CD4-positive, alpha-beta T cell treated with Interleukin-1 beta for 1 hour (primary cell): ENCODE measurements at places on chromosomes 5 and 9.

DNA sequence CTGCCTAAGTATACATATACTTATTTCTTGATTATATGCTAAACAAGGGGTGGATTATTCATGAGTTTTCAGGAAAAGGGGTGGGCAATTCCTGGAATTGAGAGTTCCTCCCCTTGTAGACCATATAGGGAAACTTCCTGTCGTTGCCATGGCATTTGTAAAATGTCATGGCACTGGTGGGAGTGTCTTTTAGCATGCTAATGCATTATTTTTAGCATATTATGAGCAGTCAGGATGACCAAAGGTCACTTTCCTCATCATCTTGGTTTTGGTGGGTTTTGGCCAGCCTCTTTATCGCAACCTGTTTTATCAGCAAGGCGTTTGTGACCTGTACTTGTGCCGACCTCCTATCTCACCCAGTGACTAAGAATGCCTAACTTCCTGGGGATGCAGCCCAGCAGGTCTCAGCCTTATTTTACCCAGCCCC, 80.9 kb downstream of the ALDH7A1 start:
- DNase-seq, result no peak

DNA sequence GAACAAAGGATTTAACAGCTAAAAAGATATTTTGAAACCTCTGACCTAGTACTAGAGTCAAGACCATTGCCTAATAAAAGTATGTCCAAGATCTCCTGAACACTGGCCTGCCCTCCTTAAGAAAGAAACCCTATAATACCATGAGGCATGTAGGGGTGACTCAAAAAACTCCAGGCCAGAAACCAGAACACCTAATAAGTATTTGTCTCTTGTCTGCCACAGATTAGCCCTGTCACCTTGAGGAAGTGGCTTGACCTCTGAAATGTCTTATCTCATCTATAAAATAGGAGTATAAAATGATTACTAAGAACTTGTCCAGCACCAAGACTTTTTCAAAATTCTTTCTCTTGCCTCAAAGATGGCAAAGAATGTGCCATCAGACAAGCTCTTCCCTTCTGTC, 125.5 kb upstream of the RASGRF2 start:
- DNase-seq, result no peak

- DNase-seq, result no peak
These were observed 277.5 kb downstream of the EPB41L4A start for GRCh38 chr5:112141582-112141981.

DNA sequence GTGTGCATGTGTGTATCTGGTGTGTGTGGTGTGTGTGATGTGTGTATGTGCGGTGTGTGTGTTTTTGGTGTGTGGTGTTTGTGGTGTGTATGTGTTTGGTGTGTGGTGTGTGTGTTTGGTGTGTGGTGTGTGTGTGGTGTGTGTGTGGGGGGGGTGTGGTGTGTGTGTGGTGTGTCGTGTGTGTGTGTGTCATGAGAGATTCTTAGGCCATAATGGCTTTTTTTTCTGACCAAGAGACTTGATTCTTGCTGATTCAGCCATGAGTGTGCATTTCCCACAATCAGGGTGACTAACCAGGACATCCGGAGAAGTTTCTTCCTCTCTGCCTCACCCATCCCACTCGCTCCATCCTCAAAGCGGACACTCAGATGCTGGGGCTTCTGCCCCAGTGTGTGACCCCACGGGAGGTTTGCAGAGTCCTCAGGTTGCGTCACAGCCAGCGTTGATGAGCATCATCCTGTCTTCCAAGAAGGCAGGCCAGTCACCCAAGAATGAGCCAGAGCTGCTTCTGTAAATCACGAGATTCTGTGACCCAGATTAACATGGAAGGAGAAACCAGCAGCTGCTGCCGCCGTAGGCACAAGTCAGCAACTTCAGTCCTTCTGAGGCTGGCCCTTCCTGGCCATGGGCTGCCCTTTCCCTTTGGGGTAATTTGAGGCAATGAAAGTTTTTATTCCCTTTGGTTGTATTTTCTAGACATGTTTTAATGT, 12.5 kb upstream of the CTSL start:
- peak; percentile 83 for DNase-seq

GRCh38 chr9:76729980-76730737, 34.1 kb upstream of the PCA3 start:
- DNase-seq, result no peak

- DNase-seq, result no peak
These were observed 22.4 kb upstream of the RETREG1 start for GRCh38 chr5:16639206-16639605.

DNA sequence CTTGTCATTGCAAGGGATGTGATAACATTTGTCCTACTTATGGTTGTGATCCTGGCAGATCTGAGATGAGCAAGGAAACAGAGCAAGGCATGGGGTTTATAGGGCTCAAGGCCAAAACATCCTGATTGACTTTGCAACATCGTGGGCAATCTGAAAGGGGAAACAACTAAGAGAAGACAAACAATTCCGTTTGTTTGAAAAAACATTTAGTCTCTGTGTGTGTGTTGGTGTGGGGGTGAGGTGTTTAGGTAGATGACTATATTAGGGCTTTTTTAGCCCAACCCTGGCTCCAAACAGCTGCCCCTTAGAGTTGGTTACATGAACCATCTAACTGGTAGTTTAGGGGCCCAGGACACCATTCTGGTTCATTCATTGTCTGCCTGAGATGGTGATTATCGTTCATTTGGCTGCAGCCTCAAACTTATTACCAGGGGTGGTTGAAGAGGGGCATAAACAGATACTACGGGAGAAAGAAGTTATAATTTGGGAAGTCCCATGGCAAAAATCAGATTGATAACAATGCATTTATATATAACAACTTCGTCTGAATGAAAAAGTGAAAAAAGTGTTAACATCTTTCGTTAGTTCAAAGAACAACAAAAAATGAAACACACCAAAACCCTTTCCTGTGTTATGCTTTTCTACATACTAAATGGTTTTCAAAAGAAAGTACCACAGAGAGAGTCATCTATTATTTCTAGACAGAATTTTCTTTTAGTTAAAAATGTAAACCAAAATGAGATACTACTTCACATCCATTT, 5.7 kb downstream of the FYB1 start:
- no peak for DNase-seq

GRCh38 chr9:99173570-99174504, 47.9 kb downstream of the ALG2 start:
- DNase-seq, result no peak

DNA sequence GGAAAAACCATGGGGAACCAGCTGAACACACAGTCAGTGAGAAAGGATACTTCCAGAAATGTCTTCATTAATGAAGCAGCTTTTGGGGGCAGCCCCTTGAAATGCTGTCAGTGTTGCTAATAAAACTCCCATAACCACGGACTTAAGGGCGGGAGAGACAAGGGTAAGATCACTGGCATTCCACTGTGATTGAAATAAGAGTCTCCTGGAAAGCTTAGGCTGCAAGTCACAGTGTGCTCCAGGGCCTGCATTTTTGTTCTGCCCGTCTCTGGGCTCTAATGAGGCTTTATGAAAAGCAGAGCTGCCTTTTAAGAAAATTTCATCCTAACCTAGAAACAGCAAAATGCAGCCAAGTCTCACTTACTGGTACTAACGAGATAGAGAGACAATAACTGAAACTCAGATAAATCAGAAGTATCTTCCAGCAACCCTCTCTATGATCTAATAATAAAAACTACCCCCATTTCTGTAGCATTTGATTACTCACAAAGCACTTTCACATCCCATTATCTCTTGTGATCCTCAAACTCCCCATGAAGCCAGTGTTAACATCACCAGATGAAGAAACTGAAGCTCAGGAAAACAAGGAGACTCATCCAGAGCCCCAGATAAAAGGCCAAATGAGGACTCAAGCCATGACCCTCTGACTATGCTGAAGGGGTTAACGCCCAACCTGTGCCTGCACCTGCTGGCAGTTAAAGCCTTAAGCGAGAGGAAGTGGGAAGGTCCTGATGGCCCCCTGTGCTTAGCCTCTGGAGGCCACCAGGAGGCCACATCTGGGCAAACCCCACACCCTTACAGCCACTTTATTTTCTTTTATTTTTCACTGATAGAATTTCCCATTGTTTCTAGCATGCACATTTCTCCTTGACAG, 37.5 kb downstream of the SPOCK1 start:
- no peak for DNase-seq

DNA sequence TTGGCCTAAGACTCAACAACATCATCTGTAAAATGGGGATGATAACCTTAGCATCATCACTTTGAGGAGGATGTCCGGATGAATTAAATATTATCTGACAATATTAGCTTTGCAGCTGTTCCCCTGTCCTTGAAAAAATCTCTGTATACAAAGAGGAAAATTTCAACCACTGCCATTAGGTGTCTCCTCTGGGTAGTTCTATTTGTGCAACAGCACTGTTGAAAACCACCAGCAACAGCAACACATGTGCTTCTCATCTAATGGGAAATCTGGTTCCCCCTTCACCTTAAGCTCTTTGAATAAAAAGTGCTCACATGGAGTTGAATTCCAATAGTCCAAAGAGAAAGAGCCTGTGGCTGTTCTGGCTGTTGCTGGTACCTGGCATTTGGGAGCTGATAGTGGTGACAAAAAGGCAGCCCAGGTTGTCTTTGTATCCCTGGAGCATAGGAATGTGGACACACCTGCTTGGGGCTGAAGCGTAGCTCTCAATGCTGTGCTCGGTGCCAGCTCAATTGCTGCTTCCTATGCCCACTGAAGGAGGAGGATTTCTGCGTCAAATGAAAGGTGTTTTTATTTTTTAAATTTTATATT, 322.1 kb upstream of the MSX2 start:
- no peak for DNase-seq

DNA sequence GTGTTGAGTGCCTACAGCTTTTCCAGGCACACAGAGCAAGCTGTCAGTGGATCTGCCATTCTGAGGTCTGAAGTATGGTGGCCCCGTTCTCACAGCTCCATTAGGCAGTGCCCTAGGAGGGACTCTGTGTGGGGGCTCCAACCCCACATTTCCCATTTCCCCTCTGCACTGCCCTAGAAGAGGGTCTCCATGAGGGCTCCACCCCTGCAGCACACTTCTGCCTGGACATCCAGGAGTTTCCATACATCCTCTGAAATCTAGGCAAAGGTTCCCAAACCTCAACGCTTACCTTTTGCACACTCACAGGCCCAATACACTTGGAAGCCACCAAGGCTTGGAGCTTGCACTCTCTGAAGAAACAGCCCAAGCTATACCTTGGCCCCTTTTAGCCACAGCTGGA, 131.3 kb downstream of the DEPDC1B start:
- no peak for DNase-seq

- DNase-seq, result no peak
These were observed 141.7 kb downstream of the FGF1 start for GRCh38 chr5:142544071-142544753.

DNA sequence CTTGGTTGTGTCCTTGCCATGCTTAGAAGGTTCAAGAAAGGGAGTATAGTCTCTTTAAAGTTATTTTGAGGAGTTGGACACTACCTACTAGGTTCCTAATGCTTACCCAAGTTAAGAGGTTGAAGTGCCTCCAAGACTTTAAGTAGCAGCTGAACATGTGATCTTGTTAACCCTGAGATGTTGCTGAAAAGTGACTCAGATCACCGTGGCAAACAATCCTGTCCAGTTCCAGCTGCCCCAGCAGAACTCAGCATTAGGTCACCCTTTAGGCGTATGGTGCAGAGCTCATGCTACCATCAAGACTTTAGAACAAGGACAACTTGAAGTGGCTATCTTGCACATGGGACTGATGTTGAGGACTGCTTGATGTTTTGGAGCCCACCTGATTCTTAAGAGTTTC, 22.5 kb downstream of the ZNF462 start:
- no peak for DNase-seq
